ENCODE measurements at places on chromosomes 2 and 18.

DNA sequence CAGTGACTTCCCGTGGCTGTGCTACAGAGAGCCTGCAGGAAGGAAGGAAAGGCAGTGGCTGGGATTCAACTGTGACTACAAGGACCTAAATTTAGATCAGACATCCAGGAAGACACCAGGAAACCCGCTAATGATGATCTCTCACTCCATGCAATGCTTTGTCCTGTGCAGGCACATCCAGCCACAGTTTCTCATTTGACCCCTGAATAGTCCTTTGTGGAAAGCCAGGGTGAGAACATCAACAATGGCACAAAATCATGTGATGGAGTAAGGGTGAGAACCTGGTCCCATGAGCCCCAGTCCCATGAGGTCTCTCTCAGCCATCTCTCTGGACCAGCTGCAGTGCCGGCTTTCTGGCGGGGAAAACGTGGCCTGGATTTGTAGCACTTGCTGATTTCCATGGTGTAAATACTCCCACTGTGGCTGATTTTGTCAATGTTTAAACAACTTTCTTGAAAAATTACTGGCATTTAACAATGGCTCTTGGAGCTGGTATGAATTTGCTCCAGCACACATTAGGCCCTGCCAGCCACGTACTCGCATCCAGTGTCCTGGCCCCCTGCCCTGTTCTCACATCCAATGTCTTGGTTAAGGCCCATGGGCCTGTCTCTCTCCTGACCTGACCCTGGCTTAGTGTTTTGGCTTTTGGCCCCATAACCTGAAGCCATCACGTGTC is 159.0 kb upstream of the HAAO start:
- DNase-seq: no peak

GRCh38 chr2:9008951-9009664 is 5.6 kb upstream of the MBOAT2 start:
- DNase-seq: no peak

DNA sequence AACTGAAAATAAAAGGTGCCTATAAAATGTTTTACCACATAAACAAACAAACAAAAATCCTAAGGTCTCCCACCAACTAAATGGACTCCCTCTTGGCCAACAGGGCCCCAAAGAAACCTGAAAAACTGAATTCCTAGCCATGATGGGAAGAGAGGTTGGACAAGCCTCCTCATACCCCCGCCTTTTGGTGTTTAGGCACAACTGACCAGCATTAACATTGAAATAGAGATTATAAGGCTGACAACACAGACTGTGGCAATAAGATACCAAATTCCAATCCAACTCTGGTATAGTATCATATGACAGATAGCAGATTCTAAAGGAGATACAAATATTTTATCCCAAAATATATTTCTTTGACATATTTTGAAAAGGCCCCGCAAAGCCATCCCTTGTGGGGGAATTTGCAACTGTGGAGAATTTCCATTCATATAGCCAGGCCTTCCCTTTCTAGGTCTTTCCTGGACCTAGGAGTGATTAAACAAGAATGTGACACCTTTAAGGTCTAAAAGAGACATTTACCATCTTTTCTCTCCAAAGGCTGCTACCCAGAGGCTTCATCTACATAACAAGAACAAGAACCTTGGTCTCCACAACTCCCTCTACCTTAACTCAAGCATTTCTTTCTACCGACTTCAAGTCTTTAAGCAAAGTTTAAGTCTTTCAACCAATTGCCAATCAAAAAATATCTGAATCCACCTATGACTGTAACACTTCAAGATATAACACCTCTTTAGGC is 80.0 kb downstream of the CHN1 start:
- no peak for DNase-seq

DNA sequence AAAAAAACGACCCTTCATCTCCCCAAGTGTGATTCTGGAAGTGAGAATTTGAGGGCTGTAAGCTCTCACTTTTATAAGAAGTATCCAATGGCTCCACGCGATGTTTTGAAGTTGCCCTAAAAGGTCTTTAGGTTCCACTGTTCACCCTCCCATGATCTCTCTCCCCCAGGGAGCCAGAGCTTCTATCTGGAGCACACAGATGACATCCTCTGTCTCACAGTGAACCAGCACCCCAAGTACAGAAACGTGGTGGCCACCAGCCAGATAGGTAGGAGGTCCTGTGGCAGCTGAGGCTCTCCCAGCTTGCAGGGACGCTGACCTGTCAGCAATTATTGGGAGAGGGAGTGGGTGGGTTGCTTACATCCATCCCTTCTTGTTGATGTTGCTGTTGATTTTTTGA is 97.8 kb downstream of the RTN4 start:
- no peak for DNase-seq

GRCh38 chr2:120344976-120345581 is 857 bp upstream of the INHBB start:
- peak; percentile 47 for DNase-seq

DNA sequence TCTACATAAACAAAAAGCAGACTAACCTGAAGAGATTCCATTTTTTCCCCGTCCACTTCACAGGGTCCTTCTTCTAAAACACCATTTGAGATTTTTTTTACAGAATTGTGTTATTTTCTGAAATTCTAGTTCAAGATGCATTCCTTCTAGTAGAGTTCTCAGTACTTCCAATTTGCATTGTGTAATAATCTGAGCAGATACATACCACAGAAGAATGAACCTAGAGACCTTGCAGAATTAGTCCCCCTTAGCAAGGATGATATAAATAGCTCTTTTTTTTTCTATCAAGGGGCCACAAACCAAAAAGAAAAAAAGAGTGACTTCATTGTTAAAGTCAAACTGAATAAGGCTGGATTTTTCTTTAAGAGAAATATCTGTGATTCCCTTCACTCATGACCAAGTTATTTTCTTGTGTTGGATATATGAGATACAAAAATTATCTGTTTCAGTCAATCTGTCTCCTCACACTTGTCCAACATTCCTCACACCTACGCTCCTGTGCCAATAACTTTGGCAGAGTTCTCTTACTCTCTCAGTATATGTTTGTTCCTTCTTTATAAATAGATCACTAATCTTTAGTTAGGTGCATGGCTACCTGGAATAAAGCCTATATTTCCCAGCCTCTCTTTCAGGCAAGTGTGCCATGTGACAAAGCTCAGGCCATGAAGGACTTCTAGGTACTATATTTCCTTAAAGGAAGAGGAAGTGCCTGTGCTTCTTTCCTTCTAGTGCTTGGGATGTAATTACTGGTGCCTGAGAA is 183.5 kb downstream of the ZNF385B start:
- no peak for DNase-seq

DNA sequence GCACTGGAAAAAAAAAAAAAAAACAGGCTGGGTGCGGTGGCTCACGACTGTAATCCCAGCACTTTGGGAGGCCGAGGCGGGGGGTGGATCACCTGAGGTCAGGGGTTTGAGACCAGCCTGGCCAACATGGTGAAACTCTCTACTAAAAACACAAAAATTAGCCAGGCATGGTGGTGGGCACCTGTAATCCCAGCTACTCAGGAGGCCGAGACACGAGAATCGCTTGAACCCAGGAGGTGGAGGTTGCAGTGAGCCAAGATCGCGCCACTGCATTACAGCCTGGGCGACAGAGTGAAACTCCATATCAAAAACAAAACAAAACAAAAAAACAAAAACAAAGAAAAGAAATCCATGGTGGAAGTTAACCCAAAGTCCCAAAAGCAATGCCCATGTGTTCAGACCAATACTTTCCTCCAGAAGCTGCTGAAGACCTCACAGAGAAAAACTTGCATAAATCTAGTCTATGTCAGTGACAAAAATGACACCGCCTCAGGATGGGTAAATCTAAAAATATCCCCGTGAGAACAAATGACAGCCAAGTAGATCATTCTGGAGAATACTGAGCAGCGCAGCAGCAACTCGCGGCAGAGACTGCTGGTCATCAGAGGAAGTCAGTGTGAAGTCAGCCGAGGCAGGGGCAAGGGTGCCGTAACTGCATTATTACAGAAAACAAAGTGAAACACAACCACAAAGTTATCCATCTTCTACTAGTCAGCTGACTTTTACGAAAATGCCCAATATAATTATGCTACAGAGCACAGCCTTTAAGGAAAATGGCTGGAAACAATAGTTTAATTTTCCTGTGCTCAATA is 41.0 kb downstream of the LPIN2 start:
- peak; percentile 90 for DNase-seq

GRCh38 chr2:95234286-95234785 is 27.0 kb downstream of the ZNF892 start:
- DNase-seq: no peak

GRCh38 chr2:172578860-172579512 is 23.1 kb downstream of the PDK1 start:
- DNase-seq: no peak

GRCh38 chr18:67318651-67319050 is 197.9 kb downstream of the DSEL start:
- DNase-seq: no peak

DNA sequence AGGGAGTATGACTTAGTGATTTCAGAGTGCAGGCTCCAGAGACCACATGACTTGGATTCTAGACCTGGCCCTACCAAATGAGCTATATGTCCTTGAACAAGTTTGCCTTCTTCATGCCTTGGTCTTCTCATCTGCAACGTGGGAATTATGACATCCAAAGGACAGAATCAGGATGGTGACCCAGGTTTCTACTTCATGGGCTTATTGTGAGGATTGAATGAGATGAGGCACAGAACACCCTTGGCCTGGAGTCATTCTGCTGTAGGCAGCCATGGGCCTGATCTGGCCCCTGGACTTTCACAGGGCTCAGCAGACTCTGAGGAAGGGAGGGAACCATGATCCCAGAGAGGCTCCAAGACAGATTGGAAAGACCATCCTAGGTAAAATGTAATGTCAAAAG is 85.6 kb upstream of the HAAO start:
- DNase-seq: no peak

DNA sequence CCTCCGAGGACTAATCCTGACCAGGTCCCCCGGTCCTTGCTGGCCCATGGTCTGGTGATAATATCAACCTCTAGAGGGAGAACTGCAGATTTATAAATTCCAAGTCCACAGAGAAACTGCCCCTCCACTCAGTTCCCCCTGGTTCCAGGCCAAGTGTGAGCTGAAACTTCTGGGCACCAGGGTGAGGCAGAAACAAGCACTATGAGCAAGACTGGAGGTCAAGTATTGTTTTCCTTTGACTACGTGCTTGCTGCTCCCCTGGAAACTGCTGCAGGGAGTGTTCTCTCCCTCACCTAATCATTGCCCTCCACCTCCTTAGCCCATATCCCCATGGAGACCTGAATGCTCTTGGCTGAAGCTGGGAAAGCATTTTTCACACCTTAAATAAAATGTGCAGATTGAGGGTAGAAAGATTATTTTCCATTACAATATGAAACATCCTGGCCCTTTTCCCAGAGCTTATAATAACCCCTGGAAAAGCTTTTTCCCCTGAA is 135.2 kb downstream of the RDH14 start:
- DNase-seq: no peak

- DNase-seq: no peak
Measured at GRCh38 chr2:159744363-159744762, 32.1 kb downstream of the MARCHF7 start.

GRCh38 chr2:222433332-222434173 is 9.2 kb downstream of the SGPP2 start:
- DNase-seq: no peak

- DNase-seq: no peak
Measured at GRCh38 chr2:207565736-207566500, 36.2 kb downstream of the CREB1 start.

GRCh38 chr2:139478165-139478914 is 698.1 kb upstream of the NXPH2 start:
- DNase-seq: no peak

GRCh38 chr2:195337597-195337996 is 319.4 kb upstream of the SLC39A10 start:
- no peak for DNase-seq

GRCh38 chr2:224793946-224794345 is 77.8 kb upstream of the CCDC195 start:
- no peak for DNase-seq

GRCh38 chr18:64398320-64398719 is 249.4 kb upstream of the LINC00305 start:
- no peak for DNase-seq

- DNase-seq: no peak
Measured at GRCh38 chr2:151945186-151945585, 117.0 kb upstream of the ARL5A start.

GRCh38 chr18:59547581-59548182 is 149.5 kb downstream of the CCBE1 start:
- DNase-seq: no peak

DNA sequence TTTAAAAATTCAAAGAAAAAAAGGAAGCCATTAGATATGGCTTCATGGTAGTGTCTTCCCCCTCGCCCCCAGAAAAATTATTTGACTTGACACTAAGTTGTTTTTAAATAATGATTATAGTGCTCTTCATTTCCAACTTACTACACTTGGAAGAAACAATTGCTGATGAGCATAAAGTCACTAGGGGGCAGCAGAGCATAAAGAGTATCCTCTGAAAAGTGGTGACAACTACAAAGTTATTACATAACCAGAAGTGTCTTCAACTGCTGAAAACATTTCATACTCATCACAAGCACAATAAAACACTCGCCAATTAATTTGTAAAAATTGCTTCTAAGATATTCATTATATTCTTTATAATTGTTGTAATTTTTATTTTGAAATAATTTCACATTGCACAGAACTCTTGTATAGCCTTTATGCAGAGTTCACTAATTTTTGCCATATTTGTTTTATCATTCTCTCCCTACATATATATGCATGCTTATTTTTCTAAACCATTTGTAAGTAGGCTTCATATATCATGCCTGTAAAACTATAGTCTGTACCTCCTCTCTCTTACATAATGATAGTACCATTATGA is 54.9 kb downstream of the EXOC6B start:
- peak; percentile 88 for DNase-seq

All from suppressor macrophage treated with lipopolysaccharide for 1 hour (primary cell).